ENCODE measurements at places on chromosomes 5 and 9.

DNA sequence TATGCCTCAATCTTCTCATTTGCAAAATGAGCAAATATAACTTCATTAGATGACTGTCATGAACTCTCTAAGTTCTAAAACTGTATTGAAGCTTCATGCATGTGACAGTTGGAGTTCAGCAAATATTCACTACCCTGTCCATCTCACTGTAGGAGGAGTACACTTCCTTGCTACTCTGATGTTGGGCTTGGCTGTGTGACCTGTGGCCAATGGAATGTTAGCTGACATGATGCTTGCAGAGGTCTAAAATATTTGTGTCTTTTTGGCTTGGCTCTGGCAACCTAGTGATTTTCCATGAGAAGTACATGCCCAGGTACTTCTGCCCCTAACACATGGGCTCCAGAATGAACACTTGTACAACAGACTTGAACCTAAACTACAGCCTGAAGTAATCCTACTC, 203.1 kb upstream of the ANKH start:
- no peak for DNase-seq

DNA sequence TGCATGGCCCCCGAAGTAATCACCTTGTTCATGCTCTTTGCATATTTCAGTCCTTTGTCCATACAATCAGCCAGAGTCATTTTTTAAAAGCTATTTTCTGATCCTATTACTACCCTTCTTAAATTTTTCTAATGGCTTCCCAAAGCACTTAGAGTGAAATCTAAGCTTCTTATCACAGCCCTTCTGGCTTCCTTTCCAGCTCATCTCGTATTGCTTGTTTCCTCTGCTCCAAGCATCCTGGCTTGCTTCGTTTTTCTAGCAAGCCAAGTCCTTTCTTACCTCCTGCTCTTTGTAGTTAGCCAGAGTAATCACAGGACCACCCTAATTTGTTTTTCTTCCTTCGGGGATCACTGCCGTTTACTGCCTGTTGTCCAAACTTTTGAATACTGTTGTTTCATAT, 453.3 kb downstream of the KIF4B start:
- no peak for DNase-seq

DNA sequence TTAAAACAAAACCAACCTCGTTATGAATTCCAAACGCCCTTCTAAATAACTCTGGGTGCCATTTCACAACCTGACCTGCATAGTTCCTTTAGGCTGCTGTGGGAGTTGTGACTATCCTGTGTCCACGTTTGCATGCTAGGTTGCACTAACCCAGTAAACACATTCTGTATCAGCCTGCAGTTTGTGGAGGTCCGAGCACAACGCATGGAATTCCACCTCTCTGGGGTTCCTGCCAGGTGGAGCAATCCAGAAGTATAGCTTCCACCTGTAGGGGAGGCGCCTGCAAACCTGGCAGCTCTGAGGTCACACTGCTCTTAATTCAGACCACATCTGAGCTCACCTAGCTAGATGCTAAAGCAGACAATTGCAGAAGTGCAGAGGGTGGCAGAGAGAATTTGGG, 57.2 kb downstream of the MARCHF3 start:
- no peak for DNase-seq

DNA sequence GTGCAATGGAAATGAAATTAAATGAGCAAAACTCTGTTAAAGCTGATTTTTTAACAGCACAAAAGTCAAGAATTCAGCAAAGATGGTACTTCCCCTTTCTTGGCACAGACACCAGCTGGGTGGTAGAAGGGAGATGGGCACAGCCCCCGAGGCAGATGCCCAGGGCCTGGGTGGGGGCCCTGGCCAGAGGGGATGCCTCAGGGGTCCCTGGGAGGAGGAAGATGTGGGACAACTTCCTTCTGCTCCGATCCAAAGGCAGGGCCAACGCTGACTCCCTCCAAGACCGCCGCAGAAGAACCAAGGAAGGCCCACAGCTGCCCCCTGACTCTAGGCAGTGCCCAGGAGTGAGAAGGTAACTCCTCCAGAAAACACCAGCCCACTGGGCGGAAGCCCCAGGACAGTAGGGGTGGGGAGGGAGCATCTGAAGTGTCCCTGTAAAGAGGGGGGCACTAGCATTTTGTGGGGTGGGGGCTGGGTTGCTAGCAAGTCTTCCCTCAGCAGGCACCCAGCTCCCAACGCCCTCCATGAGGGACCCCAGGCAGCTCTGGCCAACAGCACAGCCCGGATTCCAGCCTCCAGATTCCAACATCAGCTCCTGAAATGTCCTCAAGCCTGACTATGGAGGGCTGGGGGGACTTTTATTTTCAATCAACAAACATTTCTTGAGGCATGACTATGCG, 4.9 kb downstream of the NACC2 start:
- DNase-seq = no peak

DNA sequence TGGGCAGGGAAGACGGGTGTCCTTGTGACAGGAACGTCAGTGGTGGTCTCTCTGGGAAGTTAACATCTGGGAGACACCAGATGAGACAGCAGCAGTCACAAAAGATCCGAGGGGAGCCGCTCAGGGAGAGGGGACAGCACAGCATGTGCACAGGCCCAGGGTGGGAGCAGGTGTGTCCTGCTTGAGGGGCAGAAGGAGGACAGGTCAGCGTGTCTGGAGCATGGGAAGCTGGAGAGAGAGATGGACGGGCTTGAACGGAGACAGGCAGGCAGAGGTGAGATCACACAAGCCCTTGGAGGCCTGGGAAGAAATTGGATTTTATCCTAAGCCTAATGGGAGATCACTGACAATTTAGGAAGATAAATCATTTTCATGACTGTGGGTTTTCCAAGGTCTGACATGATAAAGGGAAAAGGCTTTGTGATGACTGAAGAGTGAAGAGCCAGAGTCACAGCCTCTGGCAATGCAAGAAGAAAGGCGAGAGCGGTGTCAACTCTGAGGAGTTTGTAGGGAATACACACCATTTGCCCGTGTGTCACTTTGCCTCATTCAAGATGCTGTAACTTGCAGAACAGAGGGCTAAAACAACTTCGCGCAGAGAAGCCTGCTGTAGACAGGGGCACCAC, 88.3 kb downstream of the FSTL4 start:
- DNase-seq = no peak

- DNase-seq = no peak
Observed at GRCh38 chr5:110757118-110757729, 18.4 kb downstream of the SLC25A46 start.

DNA sequence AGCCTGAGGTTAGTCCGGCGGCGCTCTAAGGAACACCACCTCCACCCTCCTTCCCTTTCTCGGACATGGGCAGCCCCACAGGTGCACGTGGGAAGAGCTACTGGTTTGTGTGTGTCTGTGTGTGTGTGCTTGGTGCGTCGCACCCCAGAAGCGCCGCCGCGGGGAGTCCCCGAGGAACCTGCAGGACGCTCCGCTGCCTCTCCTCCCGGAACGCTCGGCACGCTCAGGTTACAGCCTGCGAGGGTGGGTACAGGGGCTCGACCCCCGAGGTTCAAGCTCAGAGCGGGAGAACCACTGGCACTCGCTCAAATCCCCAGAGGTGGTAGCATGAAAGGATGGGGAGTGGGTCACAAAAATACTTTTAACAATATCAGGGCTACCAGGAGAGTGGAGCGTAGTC, 2.0 kb downstream of the ASTN2 start:
- DNase-seq = no peak

DNA sequence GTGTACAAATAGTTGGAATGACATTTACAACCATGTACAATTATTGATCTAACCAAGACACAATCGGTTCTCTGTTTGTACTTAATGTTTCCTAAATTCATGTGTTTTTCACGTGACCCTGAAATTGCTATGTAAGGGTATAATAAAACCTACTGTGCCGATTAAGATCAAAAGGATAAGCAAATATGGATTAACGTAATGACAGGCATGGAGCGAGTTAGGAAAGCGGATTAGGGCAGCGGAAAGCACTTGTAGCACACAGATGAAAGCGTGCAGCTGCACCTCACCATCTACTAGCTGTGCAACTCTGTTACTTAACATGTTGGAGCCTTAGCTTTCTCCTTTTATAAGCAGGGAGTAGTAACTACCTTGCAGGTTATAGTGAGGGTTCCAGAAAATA, 38.3 kb upstream of the ZFYVE16 start:
- DNase-seq = no peak

DNA sequence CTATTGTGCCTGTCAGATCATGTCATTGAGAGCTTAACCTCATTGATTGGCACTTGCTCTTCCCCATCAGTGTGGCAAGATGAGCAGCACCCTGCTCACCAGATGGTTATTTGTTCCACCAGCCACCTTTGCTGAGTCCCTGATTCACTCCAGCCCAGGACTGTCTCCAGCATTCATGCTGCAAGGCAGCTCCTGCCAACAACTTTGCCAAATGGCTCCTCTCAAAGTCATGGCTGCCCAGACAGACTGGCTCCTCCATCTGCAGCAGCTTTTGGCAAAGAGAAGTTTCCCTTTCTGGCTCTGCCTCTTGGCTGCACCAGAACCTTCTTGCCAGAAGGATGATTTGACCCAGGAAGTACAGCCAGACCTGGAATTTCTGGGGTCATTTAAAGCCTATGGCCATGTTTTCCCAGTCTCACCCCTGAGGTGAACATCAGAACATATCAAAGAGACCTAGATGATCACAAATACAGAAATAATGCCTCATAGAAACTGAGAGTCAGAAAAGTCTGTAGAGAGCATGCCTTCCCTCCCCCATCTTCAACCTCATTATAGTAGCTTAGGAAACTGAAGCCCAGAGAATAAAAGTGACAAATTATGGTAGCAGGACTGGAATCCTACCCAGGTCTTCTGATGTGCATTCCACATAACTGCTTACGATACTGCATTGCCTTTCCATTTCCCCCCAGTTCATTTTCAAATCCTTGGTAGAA, 10.4 kb downstream of the PPP2R2B start:
- no peak for DNase-seq
